ENCODE measurements at places on chromosomes 11 and 22. TPM values are rescaled to one million over a fixed set of nuclear protein-coding genes. Genes with fewer than 3 reads are reported as not detected.

Gene MYO7A
- total RNA-seq = 23.2 TPM

Gene SRSF8
- total RNA-seq = 32.7 TPM

Gene SYTL2
- 13.5 TPM for total RNA-seq

Gene TSSK2
- total RNA-seq = not detected

DNA sequence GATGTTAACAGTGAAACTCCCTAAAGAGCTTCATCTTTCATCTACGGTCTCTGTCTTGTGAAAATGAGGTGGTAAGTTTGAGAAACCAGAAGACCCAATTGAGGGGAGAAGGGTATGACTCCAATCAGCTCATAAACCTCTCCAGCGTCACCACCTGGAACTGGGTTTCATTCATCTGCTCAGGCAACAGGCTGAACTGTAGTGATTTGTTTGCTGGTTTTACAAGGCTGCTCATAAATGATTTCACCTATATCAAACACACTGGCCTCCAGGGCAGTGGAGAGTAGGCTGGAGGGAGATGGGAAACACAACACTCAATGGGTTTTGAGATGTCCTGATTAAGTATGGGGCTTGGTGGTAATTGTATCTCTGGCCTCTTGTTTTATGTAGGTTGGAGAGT, 79.0 kb downstream of the EFCAB6 start:
- DNase-seq = no peak

GRCh38 chr11:22703040-22703439, 36.6 kb downstream of the GAS2 start:
- DNase-seq = no peak

GRCh38 chr11:28315440-28315839, 207.3 kb downstream of the METTL15 start:
- no peak for DNase-seq

DNA sequence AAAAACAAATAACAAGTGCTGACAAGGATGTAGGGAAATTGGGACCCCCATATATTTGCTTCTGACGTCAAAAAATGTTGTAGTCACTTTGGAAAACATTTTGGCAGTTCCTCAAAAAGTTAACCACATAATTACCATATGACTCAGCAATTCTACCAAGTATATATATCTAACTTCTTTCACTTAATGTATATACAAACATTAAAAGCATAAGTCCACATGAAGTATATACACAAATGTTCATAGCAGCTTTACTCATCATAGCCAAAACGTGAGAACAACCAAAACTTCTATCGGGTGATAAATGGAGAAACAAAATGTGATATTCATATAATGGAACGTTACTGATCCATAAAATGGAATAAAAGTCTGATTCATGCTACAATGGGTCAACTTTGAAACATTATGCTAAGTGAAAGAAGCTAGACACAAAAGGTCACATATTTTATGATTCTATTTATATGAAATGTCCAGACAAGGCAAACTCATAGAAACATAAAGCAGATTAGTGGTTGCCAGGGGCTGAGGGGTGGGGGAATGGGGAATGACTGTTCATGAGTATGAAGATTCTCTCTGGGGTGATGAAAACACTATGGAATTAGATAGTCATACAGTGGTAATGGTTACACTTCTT, 48.7 kb upstream of the TEAD1 start:
- DNase-seq = no peak

GRCh38 chr11:31422703-31423102, 53.0 kb downstream of the DNAJC24 start:
- DNase-seq = no peak

Data from mesenteric fat pad (tissue), 1 donor.